Dermis microvascular lymphatic vessel endothelial cell (primary cell): ENCODE measurements at places on chromosomes 3 and 15. TPM values are rescaled to one million over a fixed set of nuclear protein-coding genes. Genes with fewer than 3 reads are reported as not detected.

The ARPP21 gene
- not detected in 2 replicates for total RNA-seq

- DNase-seq = no peak
Observed at GRCh38 chr3:94596141-94596540, 533.3 kb downstream of the NSUN3 start.

DNA sequence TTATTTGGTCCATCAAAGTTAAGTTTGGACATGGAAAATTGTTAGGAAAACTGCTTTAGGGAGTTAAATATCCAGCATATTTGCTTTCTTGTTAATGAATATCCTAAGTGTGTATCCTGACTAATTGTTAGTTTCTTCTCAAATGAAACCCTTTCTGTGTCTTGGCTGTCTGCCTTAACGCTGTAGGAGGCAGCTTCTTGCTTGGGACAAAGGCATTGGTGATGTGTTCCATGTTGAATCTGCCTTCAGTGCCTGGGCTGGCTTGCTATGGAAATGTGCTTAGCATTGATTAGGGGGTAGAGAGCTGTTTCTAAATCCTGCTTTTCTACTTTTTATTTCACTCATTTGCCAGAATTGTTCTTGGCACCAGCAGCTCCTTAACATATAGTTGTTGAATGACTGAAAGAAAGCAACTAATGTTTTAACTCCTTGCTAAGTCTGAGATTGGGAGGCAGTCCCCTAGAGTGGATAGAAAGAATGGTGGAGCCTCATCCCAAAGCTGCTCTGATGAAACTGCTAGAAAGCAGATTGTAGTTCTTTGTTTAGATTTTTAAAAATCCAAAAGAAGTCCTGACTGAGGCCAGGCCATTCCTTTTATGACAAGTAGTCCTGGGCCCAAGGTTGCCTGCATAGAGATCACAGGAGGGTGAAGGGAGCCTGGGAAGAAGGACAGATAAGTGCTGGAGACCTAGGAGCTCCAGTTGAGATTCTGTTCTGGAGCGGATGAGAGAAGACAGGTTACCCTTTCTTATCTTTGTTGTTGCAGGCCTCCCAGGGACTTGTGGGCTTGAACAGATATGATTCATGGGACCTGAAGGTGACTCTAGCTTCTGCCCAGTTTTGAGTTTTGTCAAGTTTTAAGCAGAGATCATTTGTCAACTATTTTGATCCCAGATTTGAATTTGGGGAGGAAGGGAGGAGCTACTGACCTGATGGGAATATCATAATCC, 39.3 kb downstream of the OXNAD1 start:
- DNase-seq = no peak

The GPR27 gene
- total RNA-seq = not detected in 2 replicates

GRCh38 chr15:50168783-50169411, 13.1 kb upstream of the SLC27A2 start:
- DNase-seq = no peak

The IGF1R gene
- total RNA-seq = 13.5 and 31.4 TPM in 2 replicates

DNA sequence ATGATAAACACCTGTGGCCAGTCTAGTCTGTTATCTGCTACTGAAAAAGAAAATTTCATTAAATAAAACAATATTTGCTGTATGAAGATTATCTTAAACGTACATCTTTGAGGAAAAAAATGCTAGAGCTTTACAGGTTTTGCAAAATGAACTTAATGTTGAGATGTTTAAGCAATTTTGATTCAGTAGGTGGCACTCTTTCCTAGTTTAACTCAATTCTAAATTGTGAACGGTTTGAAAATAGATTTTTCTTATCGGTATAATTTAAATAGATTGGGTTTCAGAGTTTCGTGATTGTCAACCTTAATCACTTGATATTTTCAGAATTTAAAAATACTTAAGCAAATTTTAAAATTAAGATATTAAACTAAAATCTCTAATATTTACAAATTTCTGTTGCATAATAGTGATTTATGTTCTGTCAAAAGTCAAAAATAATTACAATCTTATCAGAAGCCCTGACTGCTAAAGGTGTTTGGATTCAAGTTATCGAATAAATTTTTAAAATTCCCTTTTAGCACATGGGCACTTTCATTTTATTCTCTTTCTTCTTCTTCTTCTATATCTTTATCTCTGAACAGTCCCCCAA, 7.0 kb upstream of the RNF111 start:
- DNase-seq = no peak

DNA sequence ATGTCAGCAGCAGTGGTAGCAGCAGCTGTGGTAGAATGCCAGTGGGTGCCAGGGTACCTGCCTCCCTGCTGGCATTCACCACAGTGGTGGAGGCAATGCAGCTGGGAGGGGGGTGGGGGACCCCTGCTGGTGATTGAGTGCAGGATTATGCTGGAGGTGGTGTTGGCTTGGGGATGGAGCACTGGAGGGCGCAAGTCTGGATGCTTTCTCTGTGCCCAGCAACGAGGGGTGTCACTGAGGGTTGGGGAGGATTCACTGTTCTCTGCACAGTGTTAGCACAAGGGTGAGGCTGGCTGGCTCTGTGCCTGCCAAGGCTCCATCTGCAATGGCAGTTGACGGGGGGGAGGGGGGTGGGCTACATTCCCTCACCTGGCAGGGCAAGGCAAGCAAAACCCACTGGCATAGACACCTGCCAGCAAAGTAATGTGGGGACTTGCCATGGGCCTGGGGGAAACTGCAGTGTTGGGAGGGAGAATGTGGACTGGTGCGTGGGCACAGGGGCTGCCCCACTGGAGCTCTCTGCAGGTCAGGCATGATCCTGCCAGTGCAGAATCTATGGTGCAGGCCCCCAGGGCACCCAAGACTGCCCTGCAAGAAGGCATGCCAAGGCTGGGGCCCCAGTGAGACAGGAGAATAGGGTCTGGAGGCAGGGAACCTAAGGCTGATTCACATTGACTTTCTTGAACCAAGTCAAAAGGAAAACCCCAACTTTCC, 64.3 kb downstream of the MINDY4B start:
- DNase-seq = no peak

- DNase-seq = no peak
Observed at GRCh38 chr3:11080492-11080891, 73.8 kb upstream of the HRH1 start.

DNA sequence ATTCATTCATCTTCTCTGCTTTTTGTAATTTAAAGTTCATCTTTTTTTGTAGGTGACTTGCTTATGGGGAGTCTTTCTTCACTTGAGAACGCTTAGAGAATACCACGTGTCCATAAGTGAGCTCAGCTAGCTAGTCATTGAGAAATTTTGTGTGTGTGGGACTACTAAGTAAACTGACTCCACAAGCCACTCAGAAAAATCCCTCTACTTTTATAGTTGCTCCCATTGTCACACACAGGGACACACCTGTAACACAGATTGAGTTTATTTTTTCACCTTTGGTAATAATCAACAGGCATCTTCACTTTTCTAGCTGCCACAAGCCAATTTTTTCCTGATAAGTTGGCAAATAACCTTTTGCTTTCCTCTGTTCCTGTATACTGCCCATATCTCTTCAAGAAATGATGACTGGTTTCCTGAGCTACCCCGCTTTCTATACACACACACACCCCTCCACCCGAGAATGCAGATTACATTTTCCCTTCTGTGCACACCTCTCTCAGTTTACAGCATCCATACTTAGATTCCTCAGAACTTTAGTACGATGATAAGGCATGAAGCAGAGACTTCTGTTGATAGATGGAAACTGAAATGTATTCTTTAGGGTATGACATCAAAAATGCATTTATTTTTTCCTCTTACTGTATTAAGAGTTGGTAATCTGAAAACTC, 4.6 kb downstream of the TSC22D2 start:
- peak; percentile 63 for DNase-seq

DNA sequence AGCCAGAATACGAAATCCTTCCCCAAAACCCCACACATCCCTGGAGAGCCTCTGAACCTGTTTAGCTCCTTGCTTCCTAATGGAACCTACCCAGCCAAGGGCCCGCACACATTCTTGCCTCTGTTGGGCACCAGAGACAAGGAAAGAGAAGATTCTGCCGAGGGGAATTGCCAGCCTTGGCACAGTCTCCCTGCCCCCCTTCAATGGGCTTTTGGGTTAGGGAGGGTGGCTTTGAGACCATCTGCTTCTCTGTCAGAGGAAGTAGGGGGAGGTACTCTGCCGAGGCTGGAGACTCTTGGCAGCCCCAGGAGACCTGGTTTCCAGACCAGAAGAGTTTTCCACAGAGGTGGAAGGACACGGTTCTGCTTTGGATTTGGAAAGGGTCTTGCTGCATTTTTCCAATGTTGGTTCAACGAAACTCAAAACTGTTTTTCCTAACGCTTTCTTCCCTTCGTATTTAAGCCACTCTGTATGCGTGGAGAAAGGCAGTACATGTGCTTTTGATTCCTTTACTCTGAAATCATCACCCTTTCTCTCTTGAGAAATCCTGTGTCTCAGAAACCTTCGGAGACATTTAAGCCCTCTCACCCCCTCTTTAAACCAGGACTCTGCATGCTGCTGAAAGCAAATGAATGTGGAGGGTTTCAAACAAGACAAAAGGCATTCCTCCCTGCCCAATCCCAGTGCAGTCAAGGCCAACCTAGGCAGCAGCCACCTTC, 78.8 kb upstream of the PRR23C start:
- DNase-seq = no peak

DNA sequence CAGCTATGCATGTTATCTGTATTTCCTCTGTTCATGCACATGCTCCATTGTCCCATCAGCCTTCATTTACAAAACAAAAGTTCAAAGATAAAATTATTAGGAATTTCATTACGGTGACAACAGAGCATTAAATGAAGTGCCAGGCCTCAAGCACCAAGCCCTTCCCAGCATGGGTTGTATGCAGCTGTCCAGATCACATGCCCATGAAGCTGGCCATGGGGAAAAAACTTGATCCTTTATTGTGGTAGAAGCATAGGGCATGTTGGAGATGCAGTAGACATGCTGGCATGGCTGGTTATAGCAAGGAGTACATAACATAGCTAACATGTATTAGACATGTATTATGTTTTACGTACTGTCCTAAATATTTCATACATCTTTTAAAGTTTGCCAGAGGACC, 4.1 kb upstream of the THRB start:
- no peak for DNase-seq

DNA sequence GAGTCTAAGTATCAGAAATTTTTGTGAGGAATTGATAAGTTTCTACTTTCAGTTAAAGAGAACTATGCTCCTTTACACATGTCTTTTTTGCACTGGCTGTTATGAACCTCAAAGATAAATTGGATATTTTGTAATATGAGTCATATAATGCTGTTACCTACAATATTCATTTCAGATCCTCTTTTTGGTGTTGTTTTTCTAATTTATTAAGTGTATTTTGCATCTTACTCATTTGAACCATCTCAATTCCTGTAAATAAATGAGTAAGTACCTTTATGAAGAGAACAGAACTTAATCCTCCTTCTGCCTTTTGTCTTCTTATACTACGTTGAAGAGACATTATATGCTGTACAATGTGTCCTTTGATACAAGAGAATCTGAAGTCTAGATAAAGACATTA, 74.4 kb downstream of the ZIC1 start:
- no peak for DNase-seq

The AADACL2 gene
- not detected in 2 replicates for total RNA-seq

DNA sequence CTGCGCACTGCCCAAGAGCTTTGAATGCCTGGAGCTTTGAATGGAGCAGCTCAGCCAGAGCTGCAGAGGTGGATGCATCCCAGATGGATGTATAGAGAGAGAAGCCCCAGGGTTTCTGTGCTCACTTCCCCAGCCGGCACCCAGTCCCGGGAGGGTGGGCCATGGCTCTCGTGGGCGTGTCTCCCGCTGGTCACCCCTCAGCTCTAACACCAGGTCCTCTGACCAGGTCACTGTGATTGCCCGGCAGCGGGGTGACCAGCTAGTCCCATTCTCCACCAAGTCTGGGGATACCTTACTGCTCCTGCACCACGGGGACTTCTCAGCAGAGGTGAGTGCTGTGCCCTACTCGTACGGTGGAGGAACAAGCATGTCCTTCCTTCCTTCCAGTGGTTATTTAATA, 10.7 kb downstream of the TMEM43 start:
- no peak for DNase-seq
